K562 (cell line): ENCODE measurements at places on chromosomes 2 and 18.

GRCh38 chr2:160005908-160006307, 56.5 kb downstream of the PLA2R1 start:
- no peaks in the 10 kb centered on the region for H3K36me3 ChIP-seq
- H3K4me1 ChIP-seq: no peaks in the 10 kb centered on the region
- no peak for DNase-seq

GRCh38 chr2:96604104-96604503, 34.0 kb downstream of the KANSL3 start:
- H3K4me1 ChIP-seq: peaks cover 8% of the 10 kb centered on the region; the same call in 2 of the 3 replicates
- no peaks in the 10 kb centered on the region for H3K27me3 ChIP-seq
- H3K4me3 ChIP-seq: no peak overlapping the region
- DNase-seq: peak; percentile 37

GRCh38 chr2:60482222-60482621, 71.2 kb downstream of the BCL11A start:
- H3K27me3 ChIP-seq: peaks cover 22% of the 10 kb centered on the region
- H3K36me3 ChIP-seq: no peaks in the 10 kb centered on the region
- DNase-seq: no peak
- no peak overlapping the region for H3K27ac ChIP-seq
- no peaks in the 10 kb centered on the region for H3K4me1 ChIP-seq

- 0 out of 2 replicates have a peak, but pooled peaks cover 4% of the 10 kb centered on the region for H3K27me3 ChIP-seq
- no peak overlapping the region for H3K4me3 ChIP-seq
- H3K27ac ChIP-seq: no peak overlapping the region
- H3K4me1 ChIP-seq: no peaks in the 10 kb centered on the region
Observed at GRCh38 chr2:217277646-217278398, 418.0 kb upstream of the TNP1 start.

GRCh38 chr18:21484851-21485636, 115.5 kb downstream of the ESCO1 start:
- no peak overlapping the region for H3K4me3 ChIP-seq
- no peaks in the 10 kb centered on the region; the same call in 2 of the 3 replicates for H3K27me3 ChIP-seq
- peak; percentile 16 for DNase-seq
- no peaks in the 10 kb centered on the region for H3K36me3 ChIP-seq
- H3K4me1 ChIP-seq: peaks cover 3% of the 10 kb centered on the region; the same call in 1 of the 2 replicates

- H3K27me3 ChIP-seq: no peaks in the 10 kb centered on the region
- H3K4me3 ChIP-seq: no peak overlapping the region
- no peak for DNase-seq
- no peaks in the 10 kb centered on the region; the same call in 1 of the 2 replicates for H3K4me1 ChIP-seq
- no peak overlapping the region for H3K27ac ChIP-seq
- H3K36me3 ChIP-seq: no peaks in the 10 kb centered on the region
Observed at GRCh38 chr2:156455361-156455975, 19.3 kb downstream of the GPD2 start.
